T-helper 1 cell (primary cell): ENCODE measurements at places on chromosomes 3 and 15.

GRCh38 chr3:124805671-124806070 lies 75.4 kb downstream of the UMPS start:
- DNase-seq = no peak

DNA sequence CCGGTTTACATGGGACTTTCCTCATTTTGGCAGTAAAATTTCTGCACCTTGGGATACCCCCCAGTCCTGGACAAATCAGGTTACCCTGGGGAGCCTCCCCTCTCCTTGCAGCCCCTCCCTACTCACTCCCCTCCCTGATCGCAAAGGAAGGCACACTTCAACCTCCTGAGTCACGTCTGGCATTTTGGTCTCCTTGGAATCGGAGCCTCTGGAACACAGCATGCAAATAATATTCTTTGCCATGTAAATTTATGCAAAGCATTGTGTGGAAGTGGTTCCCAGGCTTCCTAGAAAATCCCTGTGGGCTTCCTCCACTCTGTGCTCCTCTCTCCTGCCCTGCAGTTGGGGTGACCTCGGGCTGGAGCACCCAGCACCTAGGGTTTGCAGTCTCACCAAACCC lies 11.6 kb downstream of the SCN5A start:
- DNase-seq = no peak

DNA sequence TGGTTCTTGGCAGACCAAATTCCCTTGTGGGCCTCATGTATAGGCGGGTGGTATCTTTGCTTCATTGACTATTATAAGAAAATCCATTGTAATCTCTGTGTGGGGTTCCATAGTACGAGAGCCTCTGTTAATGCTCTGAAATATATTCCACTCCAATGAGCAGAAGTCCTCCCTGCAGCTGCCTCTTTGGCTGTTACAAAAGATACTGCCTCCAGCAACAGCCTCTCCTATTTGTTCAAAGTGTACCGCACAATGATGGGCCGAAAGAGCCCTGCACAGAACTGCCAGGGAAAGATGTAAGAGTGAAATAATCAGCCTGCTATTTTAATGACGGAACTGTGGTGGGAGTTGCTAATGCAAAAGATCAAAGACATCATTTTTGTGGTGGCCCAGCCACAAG lies 48.9 kb downstream of the GRK7 start:
- no peak for DNase-seq

DNA sequence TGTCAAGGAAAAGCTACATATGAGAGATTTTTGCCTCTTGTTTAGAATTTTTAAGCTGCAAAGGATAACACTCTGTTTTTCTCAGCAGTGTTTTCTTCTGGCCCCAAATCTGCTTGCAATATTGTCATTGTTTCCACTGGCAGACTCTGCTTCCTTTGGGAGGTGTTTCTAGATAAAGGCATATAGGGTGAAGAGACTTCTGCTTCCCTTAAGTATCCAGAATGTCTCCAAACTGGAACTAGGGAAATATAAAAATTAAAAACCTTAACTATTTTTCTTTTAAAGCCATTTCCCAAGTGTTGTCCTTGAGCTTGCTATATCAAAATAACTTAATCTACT lies 225.8 kb downstream of the CGGBP1 start:
- DNase-seq = no peak

DNA sequence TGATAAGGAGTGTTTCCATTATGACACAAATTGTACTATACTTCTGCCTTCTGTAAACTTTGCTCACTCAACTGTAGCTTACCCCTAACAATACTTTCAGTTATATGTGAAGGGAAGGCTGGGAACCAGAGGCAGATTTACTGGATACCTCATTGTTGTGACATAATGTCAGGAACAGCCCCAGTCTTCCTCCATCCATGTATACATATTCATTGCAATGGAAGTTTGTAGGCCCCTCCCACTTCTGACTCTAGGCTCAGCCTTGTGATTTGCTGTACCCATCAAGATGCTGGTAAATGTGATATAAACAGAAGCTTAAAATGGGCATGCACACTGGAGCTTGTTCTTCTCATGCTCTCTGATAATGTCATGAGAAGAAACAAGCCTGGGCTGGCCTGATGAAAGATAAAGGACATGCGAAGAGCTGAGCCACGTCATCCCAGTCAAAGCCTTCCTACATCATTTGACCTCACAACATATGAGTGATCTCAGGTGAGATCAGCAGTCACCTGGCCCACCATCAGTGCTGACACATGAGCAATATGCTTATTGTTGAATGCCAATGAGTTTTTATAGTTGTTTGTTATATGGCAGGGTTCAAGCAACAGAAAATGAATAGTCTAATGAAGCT lies 267.8 kb downstream of the GAP43 start:
- DNase-seq = no peak

DNA sequence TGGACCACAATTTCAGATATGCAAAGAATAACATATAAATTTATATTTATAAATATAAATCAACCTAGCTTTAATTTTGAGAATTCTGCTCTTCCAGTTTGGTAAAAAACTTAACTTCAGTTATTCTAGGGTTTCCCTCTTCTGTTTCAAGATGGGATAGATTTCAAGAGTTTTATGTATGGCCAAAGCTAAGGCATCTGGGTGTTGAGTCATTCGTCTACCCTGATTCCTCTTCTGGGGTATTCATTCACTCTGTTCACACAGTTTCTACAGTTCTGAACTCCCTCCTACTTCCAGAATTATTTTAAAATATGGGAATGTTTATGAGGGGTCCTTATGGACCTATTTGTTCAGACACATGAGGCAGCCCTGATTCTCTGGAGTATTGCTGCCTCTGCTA lies 4.2 kb upstream of the FGF7 start:
- no peak for DNase-seq

GRCh38 chr3:36493051-36493450 lies 112.7 kb downstream of the STAC start:
- no peak for DNase-seq

DNA sequence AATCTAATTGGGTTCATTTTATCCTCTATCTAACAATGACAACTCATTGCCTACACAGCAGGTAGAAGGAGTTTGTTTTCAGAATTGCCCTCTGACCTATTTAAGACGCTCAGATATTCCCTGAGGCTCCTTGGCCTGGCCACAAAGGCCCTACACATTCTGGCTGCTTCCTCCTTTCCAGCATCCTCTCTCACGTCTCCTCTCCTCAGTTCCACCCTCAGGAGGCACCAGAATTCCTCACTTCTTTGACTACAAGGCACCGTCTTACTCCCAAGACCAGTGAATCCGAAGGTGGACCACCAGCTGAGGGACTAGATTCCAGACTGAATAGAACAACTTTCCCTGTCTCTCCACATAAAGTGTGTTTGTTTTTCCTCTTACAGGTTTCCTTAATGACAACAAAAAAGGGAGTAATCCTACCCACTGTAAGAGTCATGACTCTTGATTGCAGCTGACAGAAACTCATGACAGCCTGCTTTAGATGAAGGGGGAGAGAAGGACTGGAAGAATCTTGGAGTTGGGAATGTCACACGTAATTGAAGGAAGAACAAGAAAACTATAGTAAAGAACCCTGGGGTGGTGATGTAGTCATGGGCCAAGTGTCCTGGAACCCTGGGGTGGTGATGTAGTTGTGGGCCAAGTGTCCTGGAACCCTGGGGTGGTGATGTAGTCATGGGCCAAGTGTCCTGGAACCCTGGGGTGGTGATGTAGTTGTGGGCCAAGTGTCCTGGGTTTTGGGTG lies 22.0 kb upstream of the MUC20 start:
- DNase-seq = no peak

GRCh38 chr3:19254189-19254588 lies 105.9 kb downstream of the KCNH8 start:
- no peak for DNase-seq

DNA sequence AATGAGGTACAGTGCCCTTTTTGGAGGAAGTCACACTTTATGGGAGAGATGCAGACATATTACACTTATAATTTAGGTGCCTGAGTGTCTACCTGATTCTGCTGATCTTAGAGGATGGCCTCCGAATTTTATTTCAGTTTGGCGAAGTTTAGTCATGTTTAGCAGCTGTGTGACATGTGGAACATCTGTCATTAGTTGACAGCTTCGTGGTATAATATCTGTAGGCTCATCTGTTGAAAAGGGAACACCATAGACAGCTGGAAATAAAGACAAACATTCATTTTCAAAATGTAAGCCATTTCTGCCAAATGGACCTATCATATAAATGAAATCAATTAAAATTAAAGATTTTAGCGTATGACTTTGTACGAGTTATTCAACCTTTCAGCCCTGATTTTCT lies 165.4 kb downstream of the CFAP20DC start:
- no peak for DNase-seq

DNA sequence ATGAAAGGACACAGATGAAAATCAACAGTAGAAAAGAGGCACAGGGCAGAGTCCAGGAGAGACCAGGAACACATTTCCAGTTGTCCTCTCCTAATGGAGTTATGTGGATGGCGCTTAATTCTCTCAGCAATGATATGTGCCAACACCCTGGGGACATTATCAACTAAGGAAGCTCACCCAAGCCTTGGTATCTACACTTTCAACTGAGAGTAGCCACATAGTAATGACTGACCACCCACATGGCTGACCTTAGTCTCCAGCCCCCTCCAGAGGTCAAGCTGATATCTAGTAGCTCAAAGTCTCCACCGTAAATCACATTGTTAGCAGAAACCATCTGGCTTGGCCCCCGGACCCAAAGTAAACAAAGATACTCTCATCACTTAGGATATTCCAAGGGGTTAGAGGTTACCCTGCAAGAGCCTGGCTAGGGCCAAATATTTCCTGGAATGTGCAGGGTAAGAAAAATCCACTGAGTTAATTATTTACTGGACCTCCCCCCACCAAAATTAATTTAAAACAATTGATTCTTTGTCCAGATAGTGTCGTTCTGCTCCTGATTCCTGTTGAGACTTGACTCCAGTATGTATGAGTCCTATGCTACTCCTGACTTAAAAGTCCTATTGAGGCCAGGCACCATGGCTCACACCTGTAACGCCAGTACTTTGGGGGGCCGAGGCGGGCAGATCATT lies 24.8 kb downstream of the GABRR3 start:
- no peak for DNase-seq

DNA sequence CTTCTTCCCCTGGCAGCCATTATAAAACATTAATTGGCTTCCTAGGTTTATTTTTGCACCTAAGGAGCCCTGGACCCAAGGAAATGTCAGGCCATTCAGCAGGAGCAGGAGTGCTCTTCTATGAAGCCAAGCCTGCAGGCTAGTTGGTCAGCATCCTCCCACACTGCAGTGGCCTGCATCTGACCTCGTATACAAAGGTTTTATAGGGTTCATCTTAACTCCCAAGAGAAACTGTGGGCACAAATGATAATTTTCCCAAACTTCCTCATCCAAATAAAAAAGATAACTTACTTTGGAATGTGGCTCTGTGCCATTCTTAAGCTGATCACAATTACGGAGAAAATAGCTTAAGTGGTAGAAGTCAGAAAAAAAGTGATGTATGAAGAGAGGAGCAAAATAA lies 19.4 kb downstream of the PLSCR1 start:
- DNase-seq = no peak
